ENCODE measurements at places on chromosomes 11 and 22.

GRCh38 chr11:76232026-76232665 lies 25.8 kb upstream of the WNT11 start:
- peaks cover 21% of the 10 kb centered on the region for H3K4me1 ChIP-seq
- H3K27ac ChIP-seq, result no peak overlapping the region
- DNase-seq, result no peak
- no peaks in the 10 kb centered on the region for H3K36me3 ChIP-seq
- H3K27me3 ChIP-seq, result no peaks in the 10 kb centered on the region
- H3K4me3 ChIP-seq, result no peak overlapping the region

GRCh38 chr11:80371931-80372330 lies 931.1 kb upstream of the TENM4 start:
- DNase-seq, result no peak
- H3K27me3 ChIP-seq, result no peaks in the 10 kb centered on the region
- H3K27ac ChIP-seq, result no peak overlapping the region
- no peaks in the 10 kb centered on the region for H3K4me1 ChIP-seq
- no peak overlapping the region for H3K4me3 ChIP-seq

- DNase-seq, result no peak
- H3K27ac ChIP-seq, result no peak overlapping the region
- H3K4me3 ChIP-seq, result no peak overlapping the region
- H3K27me3 ChIP-seq, result no peaks in the 10 kb centered on the region
- H3K4me1 ChIP-seq, result no peaks in the 10 kb centered on the region
These were observed 49.4 kb downstream of the RSF1 start for GRCh38 chr11:77771135-77771534.

GRCh38 chr11:116843661-116844060 lies 6.2 kb upstream of the APOA1 start:
- no peaks in the 10 kb centered on the region for H3K27me3 ChIP-seq
- H3K4me3 ChIP-seq, result no peak overlapping the region
- H3K36me3 ChIP-seq, result peaks cover 53% of the 10 kb centered on the region
- no peak overlapping the region for H3K27ac ChIP-seq
- H3K4me1 ChIP-seq, result peaks cover 9% of the 10 kb centered on the region

DNA sequence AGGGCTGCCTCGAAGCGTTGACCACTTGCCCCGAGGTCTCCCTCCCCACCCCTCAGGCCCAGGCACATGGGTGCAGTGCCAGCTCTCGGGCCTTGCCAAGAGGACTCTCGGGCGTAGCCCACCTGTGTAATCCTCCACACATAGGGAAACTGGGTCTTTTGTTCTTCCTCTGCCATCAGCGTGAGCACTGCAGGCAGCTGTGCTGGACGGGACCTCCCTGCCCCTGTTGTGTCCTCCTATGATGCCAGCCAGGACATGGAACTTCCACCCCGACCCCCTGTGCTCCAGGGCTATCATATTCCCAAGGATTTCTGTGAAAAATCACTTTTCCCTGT lies 66.4 kb downstream of the PARVB start:
- H3K27me3 ChIP-seq, result no peaks in the 10 kb centered on the region
- H3K4me1 ChIP-seq, result peaks cover 41% of the 10 kb centered on the region
- DNase-seq, result no peak
- H3K27ac ChIP-seq, result no peak overlapping the region
- no peak overlapping the region for H3K4me3 ChIP-seq
- peaks cover 12% of the 10 kb centered on the region for H3K36me3 ChIP-seq

- H3K27me3 ChIP-seq, result peaks cover 20% of the 10 kb centered on the region
- H3K27ac ChIP-seq, result peak overlapping the region; percentile 96
- H3K4me1 ChIP-seq, result peaks cover 12% of the 10 kb centered on the region
- peak; percentile 89 for DNase-seq
- H3K36me3 ChIP-seq, result no peaks in the 10 kb centered on the region
These were observed 1.0 kb downstream of the POU2AF3 start for GRCh38 chr11:111299101-111300026.

GRCh38 chr22:37442537-37442936 lies 15.3 kb upstream of the ELFN2 start:
- no peak for DNase-seq
- H3K4me3 ChIP-seq, result no peak overlapping the region
- no peaks in the 10 kb centered on the region for H3K4me1 ChIP-seq
- no peak overlapping the region for H3K27ac ChIP-seq

GRCh38 chr11:32705309-32706033 lies 89.0 kb downstream of the CCDC73 start:
- no peak overlapping the region for H3K4me3 ChIP-seq
- H3K36me3 ChIP-seq, result no peaks in the 10 kb centered on the region
- H3K4me1 ChIP-seq, result no peaks in the 10 kb centered on the region
- H3K27me3 ChIP-seq, result no peaks in the 10 kb centered on the region

GRCh38 chr11:74905326-74905725 lies 43.6 kb downstream of the XRRA1 start:
- H3K36me3 ChIP-seq, result peaks cover 66% of the 10 kb centered on the region
- H3K4me3 ChIP-seq, result no peak overlapping the region
- DNase-seq, result no peak
- no peaks in the 10 kb centered on the region for H3K27me3 ChIP-seq
- peaks cover 7% of the 10 kb centered on the region for H3K4me1 ChIP-seq

DNA sequence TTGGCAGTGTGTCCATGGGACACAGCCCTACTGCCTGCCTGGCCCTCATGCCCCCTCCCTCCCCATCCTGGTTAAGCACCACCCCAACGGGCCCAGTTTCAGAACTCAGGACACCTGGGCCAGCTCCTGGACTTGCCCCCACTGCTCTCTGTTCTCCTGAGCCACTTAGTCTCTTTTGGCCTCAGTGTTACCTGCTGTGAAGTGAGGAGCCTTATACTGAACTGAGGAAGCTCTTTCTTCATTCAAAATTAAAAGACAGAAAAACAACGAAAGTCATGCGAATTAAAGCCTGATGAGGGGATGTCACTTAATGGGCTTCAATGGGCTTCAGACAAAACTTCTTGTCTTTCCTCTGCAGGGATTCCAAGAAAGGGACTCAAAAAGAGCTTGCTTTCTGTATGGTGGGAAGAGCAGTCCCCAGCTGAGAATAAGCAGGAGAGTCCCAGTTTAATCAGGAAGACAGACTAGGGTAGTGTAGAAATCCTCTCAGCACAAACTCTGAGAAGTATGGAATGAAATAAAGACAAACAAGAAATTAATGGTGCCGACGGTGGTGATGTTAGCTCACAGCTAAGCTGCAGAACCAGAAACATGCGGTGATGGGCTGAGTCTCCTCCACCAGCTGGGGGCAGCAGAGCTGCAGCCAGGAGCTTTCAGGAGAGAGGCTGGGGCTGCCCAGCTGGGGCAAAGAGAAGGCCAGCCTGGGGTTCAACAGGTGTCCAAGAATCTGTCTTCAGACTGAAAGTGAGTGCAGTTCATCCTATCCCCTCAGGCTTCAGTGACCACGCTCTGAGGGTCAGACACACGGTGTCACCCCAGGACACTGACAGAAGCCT lies 101.0 kb downstream of the GGTLC2 start:
- DNase-seq, result peak; percentile 61
- H3K27ac ChIP-seq, result no peak overlapping the region
- no peak overlapping the region for H3K4me3 ChIP-seq
- H3K4me1 ChIP-seq, result no peaks in the 10 kb centered on the region

GRCh38 chr22:49597428-49598039 lies 230.1 kb downstream of the BRD1 start:
- H3K36me3 ChIP-seq, result no peaks in the 10 kb centered on the region
- H3K4me3 ChIP-seq, result no peak overlapping the region
- H3K4me1 ChIP-seq, result no peaks in the 10 kb centered on the region
- no peak for DNase-seq

DNA sequence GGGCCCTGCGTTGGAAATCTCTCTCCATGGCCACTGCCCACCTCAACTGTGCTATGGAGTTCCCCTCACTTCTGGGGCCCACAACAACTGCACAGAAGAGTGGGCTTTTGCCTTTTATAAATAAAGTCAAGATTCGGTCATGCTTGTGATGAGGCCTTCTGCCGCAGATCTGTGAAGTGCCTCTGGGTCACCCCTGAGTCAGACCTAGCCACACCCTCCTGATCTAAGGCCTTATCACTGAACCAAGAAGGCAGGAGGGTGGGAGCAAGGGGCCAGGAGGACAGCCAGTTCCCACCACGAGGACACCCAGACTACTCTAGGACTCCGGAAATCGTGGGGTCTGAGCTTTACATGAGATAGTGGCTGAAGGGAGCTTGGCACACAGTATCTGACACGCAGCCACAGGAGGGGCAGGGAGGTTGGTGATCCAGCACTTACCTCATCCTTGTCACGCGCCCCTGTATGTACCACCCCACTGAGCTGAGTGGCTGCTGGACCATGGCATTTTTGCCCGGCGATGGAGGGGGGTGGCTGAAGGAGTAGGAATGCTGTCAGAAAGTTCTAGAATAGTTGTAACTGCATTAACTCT lies 115.7 kb downstream of the ABTB2 start:
- no peak overlapping the region for H3K27ac ChIP-seq
- H3K4me3 ChIP-seq, result no peak overlapping the region
- DNase-seq, result no peak

DNA sequence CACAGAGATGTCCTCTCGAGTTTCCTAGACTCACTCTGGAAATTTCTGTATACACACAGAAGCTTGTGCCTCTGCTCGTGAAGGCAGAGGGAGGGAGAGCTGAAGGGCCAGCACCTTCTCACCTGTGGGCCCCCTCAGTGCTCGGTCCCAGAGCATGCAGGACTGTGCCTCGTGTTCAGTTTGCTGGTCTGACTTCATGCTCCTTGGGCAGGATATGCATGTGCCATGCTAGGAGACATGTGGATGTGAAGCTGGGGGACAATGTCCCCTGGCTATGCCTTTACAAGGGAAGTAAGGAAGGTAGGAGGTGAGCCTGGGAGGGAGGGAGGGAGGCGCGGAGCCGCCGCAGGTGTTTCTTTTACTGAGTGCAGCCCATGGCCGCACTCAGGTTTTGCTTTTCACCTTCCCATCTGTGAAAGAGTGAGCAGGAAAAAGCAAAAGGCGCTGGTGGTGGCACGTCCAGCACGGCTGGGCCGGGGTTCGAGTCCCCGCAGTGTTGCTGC lies 22.6 kb downstream of the NEAT1 start:
- no peak for DNase-seq
- H3K27me3 ChIP-seq, result no peaks in the 10 kb centered on the region
- peak overlapping the region; percentile 18 for H3K27ac ChIP-seq
- H3K4me1 ChIP-seq, result peaks cover 20% of the 10 kb centered on the region
- H3K36me3 ChIP-seq, result peaks cover 57% of the 10 kb centered on the region
- no peak overlapping the region for H3K4me3 ChIP-seq

GRCh38 chr11:64632237-64632636 lies 41.2 kb downstream of the SLC22A12 start:
- peaks cover 9% of the 10 kb centered on the region for H3K4me1 ChIP-seq
- no peak for DNase-seq
- H3K27ac ChIP-seq, result no peak overlapping the region
- H3K4me3 ChIP-seq, result no peak overlapping the region
- peaks cover 23% of the 10 kb centered on the region for H3K27me3 ChIP-seq

DNA sequence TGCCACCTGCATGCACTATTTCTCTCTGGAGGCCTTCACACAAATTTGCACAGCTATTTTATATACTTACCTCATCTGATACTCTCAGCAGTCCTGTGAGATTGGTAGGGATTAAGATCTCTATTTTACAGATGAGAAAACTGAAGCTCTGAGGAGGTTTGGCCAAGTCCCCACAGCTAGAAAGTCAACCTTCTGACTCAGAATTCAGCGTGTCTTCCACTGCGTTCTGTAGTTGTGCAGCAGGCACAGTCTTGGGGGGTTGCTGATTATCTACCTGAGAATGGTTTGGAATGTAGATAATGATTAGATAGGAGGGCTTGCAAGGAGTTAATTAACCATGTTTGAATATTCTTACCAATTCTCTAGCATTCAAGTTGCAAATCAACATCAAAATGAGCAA lies 2.5 kb upstream of the SORL1 start:
- H3K27ac ChIP-seq, result no peak overlapping the region
- DNase-seq, result no peak
- H3K4me3 ChIP-seq, result no peak overlapping the region

DNA sequence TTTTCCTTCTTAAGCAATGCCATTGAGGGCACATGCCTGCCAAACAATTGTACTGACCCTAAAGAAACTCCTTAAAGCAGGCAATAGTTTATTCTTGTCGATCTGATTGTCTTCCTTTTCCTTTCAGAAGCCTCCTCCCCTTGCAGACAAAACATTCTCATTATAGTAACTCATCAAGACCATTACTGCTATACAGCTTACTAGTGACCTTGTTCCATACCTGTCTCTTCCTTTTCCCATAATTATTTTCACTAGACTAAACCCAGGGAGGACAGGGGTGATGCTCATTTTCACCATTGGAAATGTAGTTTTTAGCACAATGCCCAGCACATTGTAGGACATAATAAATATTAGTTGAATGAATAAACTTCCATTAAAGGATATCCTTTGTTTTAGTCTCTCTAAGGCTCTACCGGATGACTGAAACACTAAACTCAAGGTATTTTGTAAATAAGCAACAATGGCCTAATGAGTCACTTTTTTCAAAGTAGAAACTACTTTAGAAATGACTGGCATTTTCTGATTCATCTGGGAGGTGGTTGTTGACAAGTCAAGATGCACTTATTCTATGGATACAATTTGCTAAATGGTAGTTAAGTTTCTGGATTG lies 9.3 kb upstream of the MSANTD4 start:
- no peaks in the 10 kb centered on the region for H3K4me1 ChIP-seq
- H3K27ac ChIP-seq, result no peak overlapping the region
- no peaks in the 10 kb centered on the region for H3K36me3 ChIP-seq
- DNase-seq, result no peak

DNA sequence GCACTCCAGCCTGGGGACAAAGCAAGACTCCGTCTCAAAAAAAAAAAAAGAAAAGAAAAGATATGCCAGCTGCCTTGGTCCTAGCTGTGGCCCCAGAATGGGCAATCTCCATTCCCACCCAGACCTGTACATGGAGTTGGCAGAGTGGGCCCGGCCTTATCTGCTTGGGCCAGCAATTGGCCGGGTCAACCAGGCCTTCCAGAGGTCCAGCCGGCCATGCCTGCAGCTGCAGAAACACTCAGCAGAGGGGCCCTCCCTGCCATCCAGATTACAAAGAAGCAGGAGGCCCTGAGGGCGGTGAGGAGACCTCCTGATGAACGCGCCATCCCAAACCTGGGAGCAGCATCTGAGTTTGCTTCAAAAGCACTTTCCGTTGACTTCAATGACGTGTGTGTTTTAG lies 26.9 kb upstream of the ARFGAP3 start:
- peaks cover 99% of the 10 kb centered on the region for H3K36me3 ChIP-seq
- H3K4me1 ChIP-seq, result peaks cover 45% of the 10 kb centered on the region
- DNase-seq, result no peak
- H3K4me3 ChIP-seq, result no peak overlapping the region

DNA sequence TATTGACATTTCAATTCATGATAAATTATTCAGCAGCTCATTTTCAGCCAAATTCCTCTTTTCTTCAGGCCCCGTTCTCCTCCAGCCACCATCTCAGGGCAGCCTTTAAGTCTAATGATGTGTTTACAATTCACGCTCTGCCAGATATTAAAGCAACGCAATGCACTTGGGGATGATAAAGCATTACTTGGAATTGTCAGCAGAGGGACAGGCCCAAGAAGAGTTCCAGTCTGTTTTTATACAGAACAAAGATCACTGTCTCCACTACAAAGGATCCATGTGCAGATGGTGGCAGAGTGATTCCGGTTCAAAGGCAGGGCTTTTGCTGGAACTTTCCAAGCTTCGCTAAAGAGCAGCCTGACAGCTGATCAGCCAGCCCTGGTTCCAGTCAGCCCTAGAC lies 13.6 kb upstream of the GALNT18 start:
- no peak overlapping the region for H3K4me3 ChIP-seq
- no peaks in the 10 kb centered on the region for H3K36me3 ChIP-seq
- no peaks in the 10 kb centered on the region for H3K27me3 ChIP-seq
- no peak for DNase-seq
- no peak overlapping the region for H3K27ac ChIP-seq

- H3K4me3 ChIP-seq, result no peak overlapping the region
- no peak overlapping the region for H3K27ac ChIP-seq
- peaks cover 34% of the 10 kb centered on the region for H3K4me1 ChIP-seq
- H3K27me3 ChIP-seq, result no peaks in the 10 kb centered on the region
These were observed 8.6 kb upstream of the JAML start for GRCh38 chr11:118233377-118233776.

GRCh38 chr11:73480677-73481076 lies 104.5 kb downstream of the RELT start:
- H3K4me1 ChIP-seq, result no peaks in the 10 kb centered on the region
- no peak overlapping the region for H3K4me3 ChIP-seq
- DNase-seq, result no peak

Data from stomach (tissue), 19 donors.